ENCODE measurements at places on chromosomes 4 and X.

GRCh38 chr4:73507541-73507940, 26.0 kb downstream of the AFM start:
- DNase-seq: no peak

DNA sequence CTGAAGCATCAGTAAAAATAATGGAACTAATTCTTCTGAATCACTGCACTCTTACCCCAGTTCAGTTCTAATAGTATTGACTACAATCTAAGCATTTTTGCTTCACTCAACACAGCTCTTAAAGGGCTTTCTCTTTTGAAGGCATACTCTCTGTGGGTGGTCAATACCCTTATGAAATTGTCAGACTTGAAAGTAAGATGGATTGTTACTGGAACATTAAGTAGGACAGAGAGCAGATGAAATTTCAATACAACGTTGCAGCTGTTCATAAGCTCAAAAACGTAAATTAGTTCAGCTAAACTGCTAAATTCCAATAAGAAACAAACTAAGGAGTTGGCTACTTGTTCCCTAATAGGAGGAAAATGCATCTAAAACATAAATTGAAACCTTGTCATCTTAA, 352.3 kb upstream of the TENM3 start:
- no peak for DNase-seq

- DNase-seq: no peak
These were observed 437.5 kb upstream of the FGF16 start for GRCh38 chrX:77009691-77010090.

DNA sequence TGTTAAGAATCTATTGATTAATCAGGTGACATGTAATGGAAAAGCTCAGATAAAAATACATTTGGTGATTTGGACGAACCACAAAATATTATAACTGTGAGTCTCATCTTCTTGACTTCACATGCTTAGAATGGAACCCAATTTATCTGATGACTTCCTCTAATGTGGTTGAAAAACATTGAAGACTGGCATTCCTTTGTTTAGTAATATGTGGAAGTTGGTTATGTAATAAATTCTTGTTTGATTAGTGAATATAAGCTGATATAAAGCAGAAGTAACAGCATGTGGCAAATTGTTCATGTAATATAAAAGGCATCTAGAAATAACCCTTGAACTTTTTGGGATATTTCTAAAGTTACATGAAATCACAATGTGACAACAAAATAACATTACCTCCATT, 9.7 kb downstream of the GIMD1 start:
- DNase-seq: no peak

DNA sequence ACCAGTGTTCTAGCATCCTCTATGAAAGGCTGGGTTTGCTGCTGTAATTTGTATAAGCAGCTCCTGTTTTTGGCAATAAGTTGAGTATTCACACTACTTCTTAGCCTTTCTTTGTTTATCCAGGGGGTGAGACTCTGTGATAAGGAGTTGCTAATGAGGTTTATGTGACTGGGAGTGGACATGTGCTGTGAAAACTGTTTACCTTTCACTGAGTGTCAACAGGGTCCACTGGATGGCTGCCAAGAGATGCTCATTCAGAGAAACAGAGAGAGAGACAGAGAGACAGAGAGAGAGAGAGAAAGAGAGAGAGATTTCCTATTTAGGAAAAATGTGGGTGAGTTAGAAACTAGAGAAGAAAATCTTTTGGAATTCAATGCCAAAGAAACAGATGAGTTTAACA, 233.9 kb downstream of the CHIC2 start:
- DNase-seq: no peak

DNA sequence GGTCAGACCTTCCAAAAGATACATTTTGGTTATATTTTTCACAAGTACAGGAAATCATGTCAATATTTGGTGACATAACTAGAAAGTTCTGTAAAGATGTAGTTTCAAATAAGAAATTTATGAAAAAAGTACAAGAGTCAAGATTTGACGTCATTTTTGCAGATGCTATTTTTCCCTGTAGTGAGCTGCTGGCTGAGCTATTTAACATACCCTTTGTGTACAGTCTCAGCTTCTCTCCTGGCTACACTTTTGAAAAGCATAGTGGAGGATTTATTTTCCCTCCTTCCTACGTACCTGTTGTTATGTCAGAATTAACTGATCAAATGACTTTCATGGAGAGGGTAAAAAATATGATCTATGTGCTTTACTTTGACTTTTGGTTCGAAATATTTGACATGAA, 536 bp downstream of the UGT2B7 start:
- DNase-seq: no peak

GRCh38 chr4:102684610-102685052, 76.1 kb downstream of the MANBA start:
- no peak for DNase-seq

GRCh38 chr4:62571494-62571893, 1371.4 kb downstream of the ADGRL3 start:
- no peak for DNase-seq

DNA sequence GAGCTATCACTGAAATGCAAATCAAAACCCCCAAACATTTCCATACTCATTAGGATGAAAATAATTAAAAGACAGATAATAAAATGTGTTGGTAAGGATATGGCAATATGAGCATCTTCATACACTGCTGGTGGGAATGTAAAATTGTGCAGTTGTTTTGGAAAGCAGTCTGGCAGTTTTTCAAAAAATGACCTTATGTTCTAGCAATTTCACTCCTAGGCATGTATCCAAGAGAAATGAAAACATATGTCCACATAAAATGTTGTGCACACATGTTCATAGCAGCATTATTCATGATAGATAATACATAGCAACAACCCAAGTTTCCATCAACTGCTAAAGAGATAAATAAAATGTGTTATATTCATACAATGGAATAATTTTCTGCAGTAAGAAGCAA, 14.8 kb upstream of the GPRASP2 start:
- DNase-seq: no peak

DNA sequence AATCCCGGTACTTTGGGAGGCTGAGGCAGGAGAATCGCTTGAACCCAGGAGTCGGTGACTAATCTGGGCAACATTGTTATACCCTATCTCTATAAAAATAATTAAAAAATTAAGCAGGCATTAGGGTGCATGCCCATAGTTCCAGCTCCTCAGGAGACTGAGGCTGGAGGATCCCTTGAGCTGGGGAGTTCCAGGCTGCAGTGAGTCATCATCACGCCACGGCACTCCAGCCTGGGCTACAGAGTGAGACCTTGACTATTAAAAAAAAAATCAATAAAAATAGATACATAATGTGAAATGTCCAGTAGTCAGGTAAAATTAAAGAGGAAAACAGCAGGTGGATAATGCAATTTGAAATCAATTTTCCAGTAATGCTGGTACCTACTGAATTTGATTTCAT, 14.6 kb downstream of the ADGRL3 start:
- no peak for DNase-seq

GRCh38 chrX:151771726-151772125, 37.2 kb downstream of the CNGA2 start:
- DNase-seq: no peak
